ENCODE measurements at places on chromosomes 3 and 15.
A peak's percentile ranks its signal among the peaks of the same experiment; 100 is the strongest.

- no peak for DNase-seq
Observed at GRCh38 chr3:36991147-36991546, 1.8 kb downstream of the EPM2AIP1 start.

DNA sequence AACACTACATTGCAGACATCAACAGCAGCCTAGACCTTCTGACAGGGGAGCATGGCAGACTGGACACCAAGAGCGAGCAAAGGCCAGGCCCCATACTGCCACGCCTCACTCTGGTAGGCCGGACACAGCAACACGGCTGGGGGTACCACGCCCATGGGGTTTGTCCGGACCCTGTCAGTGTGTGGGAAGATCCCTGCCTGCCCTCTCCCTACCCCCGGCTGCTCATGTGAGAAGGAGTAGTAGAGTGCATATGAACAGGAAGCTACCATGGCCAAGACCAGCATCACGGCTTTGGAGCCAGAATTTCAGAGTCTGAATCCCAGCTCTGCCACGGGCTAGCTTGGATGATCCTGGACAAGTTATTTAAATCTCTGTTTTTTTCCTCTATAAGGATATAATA, 27.9 kb downstream of the ALDH1L1 start:
- no peak for DNase-seq

- no peak for DNase-seq
Observed at GRCh38 chr15:90580946-90581345, 51.2 kb downstream of the CRTC3 start.

- no peak for DNase-seq
Observed at GRCh38 chr3:173799060-173799816, 401.7 kb downstream of the NLGN1 start.

GRCh38 chr3:184315871-184316661, 1.7 kb downstream of the EIF4G1 start:
- DNase-seq = peak; percentile 25

- DNase-seq = no peak
Observed at GRCh38 chr3:6717026-6717943, 143.6 kb upstream of the GRM7 start.

DNA sequence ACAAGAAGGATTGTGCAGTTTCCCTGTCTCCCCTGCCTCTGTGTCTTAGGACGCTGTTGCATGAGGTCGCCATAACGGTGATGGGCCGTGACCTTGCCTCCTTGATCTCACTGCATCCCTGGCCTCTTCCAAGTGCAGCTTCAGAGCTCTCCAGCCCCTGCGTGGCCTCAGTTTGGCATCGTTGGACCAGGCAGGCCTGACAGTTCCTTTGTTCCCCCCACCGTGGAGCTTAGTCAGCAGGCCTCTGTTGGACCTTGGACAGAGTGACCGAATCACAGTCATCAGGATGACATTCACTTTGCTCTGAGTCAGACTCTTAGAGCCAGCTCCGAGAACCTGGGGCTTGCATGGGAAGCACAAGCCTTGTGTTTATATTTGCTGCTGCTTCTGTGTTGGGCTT, 139.4 kb downstream of the OPA1 start:
- peak; percentile 20 for DNase-seq

GRCh38 chr3:142281474-142281873, 56.1 kb upstream of the GK5 start:
- DNase-seq = no peak

- DNase-seq = no peak
Observed at GRCh38 chr15:69459066-69459465, 6.4 kb downstream of the RPLP1 start.

GRCh38 chr3:133489466-133490085, 83.9 kb upstream of the CDV3 start:
- no peak for DNase-seq

GRCh38 chr3:122219242-122219872, 35.9 kb downstream of the CASR start:
- no peak for DNase-seq

- no peak for DNase-seq
Observed at GRCh38 chr3:82462977-82463376, 701.5 kb upstream of the GBE1 start.

DNA sequence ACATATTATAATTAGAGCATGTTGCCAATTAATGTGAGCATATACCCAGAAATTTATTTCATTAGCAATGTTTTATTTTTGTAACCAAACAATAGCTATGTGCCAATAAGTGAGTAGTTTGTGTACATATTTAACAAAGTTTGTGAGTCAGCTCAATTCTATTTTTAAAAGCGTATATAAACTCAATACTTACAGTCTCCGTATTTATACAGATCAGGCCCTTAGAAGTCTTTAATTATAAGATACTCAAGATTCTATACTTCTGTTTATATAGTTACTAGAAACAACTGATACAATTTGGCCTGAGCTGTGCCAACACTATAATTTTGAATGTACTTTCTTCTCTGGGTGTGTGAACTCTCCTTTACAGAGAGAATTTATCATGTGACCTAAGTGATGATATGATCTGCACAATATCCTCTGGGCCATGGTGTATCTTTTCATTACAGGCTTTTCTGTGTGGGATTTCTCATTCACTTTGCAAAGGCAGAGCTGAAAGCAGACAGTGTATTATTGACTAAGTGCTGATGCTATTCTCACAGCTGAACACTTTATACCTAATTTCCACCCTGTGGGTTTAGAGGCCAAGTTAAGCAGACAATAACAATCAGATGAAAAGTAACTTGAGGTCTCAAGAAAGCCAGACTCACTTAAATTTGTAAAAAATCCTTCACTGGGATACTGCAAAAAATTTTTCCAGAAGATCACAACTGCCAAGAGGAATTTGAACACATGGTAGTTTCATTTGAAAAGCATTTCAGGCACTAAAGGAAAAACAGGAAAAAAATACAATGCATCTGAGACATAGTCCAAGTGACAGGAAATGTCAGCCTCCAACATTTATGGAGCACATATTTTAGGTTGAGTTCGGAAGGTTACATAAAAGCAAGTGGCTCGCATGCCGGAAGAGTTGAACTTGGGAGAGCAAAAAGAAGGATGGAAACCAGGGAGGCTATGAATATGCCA, 277.9 kb upstream of the SEMA6D start:
- no peak for DNase-seq

DNA sequence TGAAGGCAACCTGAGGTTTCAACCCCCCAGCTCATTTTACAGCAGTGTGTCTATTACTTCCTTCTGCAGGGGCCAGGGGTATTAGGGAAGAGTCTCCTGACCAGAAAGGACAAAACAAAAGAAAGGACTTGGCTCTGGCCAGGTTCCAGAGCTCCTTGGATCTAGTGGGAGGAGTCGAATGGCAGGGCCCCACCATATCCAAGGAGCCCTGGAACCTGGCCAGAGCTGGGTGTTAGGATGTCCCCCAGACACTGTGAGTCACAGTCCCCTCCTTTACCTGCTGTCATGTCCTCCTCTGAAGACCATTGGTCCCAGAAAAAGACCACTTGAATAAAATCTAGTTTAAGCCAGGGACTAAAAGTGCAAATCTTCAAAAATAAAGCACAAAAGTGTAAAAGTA, 113.2 kb downstream of the EEFSEC start:
- no peak for DNase-seq

DNA sequence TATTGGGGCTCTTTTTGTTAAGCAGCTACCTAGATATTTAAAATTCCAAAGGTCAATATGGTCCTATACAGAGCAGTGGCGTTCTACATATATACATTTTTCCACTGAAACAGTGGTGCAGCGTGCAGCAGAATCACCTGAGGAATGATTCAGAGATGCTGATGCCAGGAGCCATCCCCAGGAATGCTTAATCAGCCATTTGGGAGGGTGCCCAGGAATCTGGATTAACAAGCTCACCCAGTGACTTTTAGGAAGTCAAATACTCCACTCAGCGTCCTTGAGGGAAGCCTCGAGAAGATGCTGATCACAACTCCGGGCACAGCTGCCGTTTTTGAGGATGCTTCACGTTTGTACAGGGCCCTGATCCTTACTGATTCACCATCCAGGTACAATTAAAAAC, 82.6 kb upstream of the ARHGEF3 start:
- no peak for DNase-seq

DNA sequence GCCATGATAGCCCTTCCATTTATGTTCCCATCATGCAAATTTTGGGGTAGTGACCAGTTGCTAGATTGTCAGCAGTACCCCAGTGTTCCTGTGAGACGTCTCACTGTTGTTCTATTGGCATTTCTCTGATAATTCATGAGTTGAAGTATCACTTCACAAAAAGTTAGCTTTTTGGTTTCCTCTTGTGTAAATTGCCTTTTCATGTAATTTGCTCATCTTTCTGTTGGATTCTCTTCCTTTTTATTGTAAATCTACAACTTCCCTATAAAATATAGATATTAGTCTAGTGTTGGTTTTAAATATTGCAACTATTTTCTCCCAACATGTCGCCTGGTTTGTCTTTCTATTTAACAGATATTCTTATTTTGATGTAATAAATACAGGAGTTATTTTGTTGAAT, 7.5 kb upstream of the A4GNT start:
- no peak for DNase-seq

- DNase-seq = peak; percentile 48
Observed at GRCh38 chr3:39809181-39809994, at the start of gene MYRIP. TSS of gene MYRIP (plus strand) at chr3:39809609. CDS start at chr3:39900817, 91,208 bp downstream.

GRCh38 chr3:65607101-65607500, 431.6 kb downstream of the MAGI1 start:
- DNase-seq = no peak

GRCh38 chr3:174777813-174778212, 81.3 kb upstream of the NAALADL2 start:
- no peak for DNase-seq

GRCh38 chr3:109155828-109156227, 19.3 kb downstream of the C3orf85 start:
- DNase-seq = peak; percentile 66
